Adrenal gland (tissue), 19 donors: ENCODE measurements at places on chromosomes 7 and 10.

GRCh38 chr7:47652591-47652990 lies 70.7 kb upstream of the TNS3 start:
- no peaks in the 10 kb centered on the region for H3K36me3 ChIP-seq
- peaks cover 7% of the 10 kb centered on the region for H3K4me1 ChIP-seq
- DNase-seq = no peak
- no peak overlapping the region for H3K4me3 ChIP-seq

DNA sequence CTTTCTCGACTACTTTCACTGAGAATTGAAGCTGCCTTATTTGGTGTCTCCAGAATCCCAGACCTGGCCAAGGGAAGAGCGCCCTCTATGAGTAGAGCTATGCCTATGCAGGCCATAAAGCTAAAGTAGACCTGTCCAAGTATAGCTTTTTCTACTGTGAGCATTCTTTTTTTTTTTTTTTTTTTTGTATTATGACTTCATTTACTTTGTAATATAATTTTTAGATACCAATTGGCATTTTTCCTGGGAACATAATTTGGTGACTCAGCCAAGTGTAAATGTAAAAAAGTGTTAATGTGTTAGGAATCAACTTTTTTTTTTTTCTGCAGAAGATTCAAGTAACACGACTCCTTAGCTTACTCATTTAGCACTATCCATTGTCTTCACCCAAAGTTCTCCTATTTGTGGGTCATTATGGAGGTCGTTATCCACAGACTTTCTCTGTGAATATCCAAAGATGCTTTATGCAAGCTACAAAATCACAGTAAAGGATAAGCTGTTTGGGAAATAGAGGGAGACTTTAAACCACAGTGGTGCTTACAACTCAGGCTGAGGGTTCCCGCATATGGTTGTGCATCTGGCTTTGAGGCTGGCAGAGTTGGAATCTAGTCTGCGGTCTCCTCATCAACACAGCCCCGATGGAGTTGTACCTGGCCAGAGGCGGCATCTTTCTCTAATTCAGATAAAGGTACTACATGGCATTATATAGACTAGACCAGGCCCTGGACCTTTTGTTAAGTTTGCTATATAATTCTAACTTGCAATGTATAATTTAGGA lies 1040.2 kb upstream of the SORCS1 start:
- no peaks in the 10 kb centered on the region for H3K36me3 ChIP-seq
- H3K27ac ChIP-seq = no peak overlapping the region
- DNase-seq = no peak
- H3K4me3 ChIP-seq = no peak overlapping the region

- H3K27me3 ChIP-seq = no peaks in the 10 kb centered on the region
- no peak overlapping the region for H3K27ac ChIP-seq
- DNase-seq = no peak
- no peak overlapping the region for H3K4me3 ChIP-seq
- H3K4me1 ChIP-seq = peaks cover 15% of the 10 kb centered on the region
- no peaks in the 10 kb centered on the region for H3K36me3 ChIP-seq
Measured at GRCh38 chr10:488933-489215, 200.6 kb downstream of the DIP2C start.

DNA sequence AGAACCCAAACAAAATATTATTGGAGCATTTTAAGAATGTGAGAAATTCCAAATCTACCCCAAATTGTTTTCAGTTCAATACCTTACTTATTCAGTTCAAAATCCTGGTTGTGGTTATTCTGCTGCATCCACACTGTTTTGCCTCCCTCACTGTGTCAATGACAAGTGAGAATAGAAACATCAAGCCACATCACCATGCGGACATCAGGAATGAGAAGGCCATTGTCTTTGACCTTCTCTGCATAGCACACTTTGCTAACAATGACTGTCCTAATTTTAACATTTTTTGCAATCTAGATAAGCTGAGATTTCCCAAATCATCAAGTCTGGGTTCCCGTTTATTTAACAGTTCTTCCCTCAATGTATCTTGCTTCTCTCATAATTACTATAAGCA lies 93.7 kb downstream of the ELAPOR2 start:
- no peak for DNase-seq
- no peaks in the 10 kb centered on the region for H3K4me1 ChIP-seq
- no peaks in the 10 kb centered on the region for H3K27me3 ChIP-seq
- no peak overlapping the region for H3K27ac ChIP-seq
